ENCODE measurements at places on chromosomes 3 and 15.

GRCh38 chr3:178393146-178393545 is 143.1 kb upstream of the KCNMB2 start:
- DNase-seq = no peak

- DNase-seq = no peak
Observed at GRCh38 chr15:95799286-95800200, 531.0 kb upstream of the NR2F2 start.

GRCh38 chr3:12351145-12351544 is 62.3 kb downstream of the PPARG start:
- DNase-seq = no peak

DNA sequence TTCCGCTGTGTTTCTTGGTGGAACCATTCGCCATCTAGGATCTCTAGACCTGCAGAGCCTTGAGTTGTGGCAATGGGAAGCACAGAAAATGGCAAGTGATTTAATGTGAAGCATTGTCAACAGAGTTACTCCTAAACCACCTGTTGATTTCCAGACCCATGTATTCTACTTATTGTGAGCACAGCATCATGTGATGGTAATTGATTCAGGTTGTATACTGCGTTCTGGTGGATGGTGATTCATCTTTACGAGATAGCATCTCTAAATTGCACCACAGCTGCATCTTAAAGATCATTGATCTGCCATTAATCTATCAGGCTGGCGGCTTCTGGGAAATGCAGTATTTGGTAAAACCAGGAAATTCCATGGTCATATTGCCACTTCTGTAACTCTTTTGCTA is 7.4 kb downstream of the RTP4 start:
- DNase-seq = no peak

GRCh38 chr3:16370872-16371740 is 106.1 kb downstream of the OXNAD1 start:
- no peak for DNase-seq

DNA sequence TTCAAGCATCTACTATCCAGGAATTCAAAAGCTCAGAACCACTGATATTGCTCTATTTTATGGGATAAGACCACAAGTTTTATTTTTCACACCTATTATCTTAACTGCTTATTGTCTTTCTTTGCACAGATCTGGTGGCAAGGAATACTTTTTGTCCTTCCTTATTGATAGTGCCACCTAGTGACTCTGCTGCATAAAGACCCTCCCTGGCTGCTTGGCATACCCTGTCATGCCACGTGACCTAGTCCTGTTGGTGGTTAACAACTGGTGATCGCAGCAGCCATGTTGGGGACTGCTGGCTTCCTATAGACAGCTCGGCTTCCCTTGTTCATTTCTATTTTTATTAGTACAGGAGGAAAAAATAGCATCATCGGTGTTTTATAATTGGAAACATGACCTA is 236.3 kb downstream of the MEX3B start:
- peak; percentile 12 for DNase-seq

GRCh38 chr3:136932978-136933772 is 24.6 kb upstream of the IL20RB start:
- DNase-seq = no peak

DNA sequence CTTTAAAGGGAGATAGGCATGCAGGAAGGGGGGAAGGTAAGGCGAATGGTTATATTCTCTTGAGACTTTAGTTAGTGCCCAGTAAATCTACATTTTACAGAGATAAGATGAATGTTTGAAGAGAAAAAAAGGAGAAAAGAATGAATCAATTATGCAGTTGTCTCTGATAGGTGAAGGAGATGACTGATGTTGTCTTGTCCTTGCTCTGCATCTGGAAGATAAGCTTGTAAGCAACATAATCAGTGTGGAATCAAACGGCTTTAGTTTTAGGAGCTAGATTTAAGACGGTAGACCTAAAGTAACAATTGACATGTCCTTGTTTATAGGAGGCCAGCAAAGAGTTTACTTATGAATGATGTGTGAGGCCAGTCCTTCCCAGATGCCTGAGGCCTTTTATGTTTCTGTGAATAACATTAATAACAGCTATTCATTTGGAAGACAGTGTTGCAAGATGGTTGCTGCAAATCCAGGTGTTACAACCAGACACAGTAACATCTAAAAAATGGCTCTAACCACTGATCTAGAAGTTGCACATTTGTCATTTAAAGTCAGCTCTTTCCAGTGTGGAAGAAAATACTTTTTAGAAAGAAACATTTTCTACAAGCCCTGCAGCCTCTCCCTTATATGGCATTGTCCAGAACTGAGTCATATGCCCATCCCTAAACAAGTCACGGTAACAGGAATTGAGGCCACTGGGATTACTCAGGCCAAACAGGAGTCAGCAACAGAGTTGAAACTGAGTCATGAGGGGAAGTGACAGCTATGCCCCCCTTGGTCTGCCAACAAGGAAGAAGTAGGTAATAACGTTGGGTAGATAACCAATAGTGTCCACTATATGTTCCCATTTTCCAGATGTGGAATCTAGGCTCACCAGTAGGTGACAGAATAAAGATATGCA is 77.5 kb upstream of the FBN1 start:
- DNase-seq = no peak

GRCh38 chr3:45771166-45771775 is 25.1 kb downstream of the SLC6A20 start:
- DNase-seq = no peak

GRCh38 chr15:73305331-73306211 is 63.2 kb downstream of the HCN4 start:
- no peak for DNase-seq

GRCh38 chr3:72065872-72066641 is 281.1 kb upstream of the PROK2 start:
- DNase-seq = no peak

GRCh38 chr3:187975561-187976364 is 178.2 kb upstream of the LPP start:
- DNase-seq = no peak

- no peak for DNase-seq
Observed at GRCh38 chr15:70072479-70072878, 25.2 kb downstream of the TLE3 start.

- no peak for DNase-seq
Observed at GRCh38 chr3:17686613-17687012, 55.8 kb downstream of the TBC1D5 start.

GRCh38 chr15:40429068-40429710 is 11.6 kb upstream of the BAHD1 start:
- DNase-seq = no peak

DNA sequence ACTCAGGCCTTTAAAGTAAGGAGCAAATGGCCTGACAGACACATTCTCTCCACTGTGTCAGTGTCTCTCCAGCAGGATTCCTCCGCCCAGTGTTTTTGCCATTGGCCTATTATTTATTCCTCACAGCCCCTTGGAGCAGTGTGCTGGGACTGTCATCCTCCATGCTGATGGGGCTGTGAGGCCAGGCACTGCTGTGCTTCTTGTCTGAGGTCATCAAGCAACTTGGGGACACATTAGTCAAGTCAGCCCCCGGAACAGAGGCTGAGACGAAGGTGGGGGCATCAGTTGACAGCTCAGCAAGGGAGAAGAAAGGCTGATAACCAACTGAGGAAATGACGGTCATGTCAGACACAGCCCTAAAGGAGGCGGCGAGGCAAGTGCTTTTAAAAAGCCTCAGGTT is 67.4 kb downstream of the XXYLT1 start:
- DNase-seq = no peak

- DNase-seq = no peak
Observed at GRCh38 chr3:100150473-100150872, 36.2 kb upstream of the FILIP1L start.

- no peak for DNase-seq
Observed at GRCh38 chr3:171458864-171459136, 1.4 kb downstream of the TNIK start.

DNA sequence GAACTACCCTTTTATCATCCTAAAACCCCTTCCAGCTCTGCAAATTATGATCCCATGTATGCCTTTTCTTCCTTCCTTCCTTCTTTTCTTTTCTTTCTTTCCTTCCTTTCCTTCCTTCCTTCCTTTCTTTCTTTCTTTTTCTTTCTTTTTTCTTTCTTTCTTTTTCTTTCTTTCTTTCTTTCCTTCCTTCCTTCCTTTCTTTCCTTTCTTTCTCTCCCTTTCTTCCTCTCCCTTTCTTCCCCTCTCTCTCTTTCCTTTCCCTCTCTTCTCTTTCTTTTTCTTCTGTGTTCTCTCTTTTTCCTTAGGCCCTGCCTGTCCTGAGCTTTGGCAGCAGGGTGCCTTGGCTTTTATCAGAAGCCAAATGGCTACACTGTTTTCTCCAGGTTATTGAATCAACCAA is 66.8 kb downstream of the IQCH start:
- no peak for DNase-seq

DNA sequence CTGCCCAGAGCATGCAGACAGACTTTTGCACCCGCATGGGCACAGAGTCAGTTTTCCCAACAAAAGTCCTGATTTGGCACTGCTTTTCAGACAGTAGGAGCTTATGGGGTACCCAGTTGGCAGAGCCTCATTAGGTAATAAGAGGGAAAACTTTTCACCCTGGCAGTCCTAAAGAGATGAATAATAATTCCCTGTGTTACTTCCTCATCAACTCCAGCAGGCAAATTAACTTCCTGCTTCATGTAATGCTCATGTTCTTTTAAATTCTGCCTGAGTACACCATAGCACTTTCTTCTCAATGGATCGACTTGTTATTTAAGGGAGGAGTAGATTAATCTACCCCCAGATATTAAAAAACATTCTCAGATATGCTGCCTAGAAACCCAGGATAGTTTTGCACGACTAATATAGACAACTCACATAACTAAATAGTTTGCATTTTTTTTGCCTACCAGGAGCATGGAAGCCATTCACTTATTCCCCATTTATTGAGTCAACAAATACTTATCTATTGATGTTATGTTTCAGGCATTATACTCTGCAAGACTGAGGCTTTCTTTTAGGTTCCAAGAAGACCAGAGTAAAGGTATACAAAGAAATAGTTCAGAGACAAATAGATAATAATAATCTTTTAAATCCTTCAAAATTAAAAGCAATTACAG is 214.5 kb downstream of the KCNMB2 start:
- no peak for DNase-seq

GRCh38 chr15:48993380-48993779 is 29.7 kb upstream of the SHC4 start:
- peak; percentile 59 for DNase-seq

- no peak for DNase-seq
Observed at GRCh38 chr3:9825451-9826040, 15.5 kb downstream of the TTLL3 start.

- no peak for DNase-seq
Observed at GRCh38 chr3:113685956-113686721, 10.3 kb downstream of the USF3 start.

DNA sequence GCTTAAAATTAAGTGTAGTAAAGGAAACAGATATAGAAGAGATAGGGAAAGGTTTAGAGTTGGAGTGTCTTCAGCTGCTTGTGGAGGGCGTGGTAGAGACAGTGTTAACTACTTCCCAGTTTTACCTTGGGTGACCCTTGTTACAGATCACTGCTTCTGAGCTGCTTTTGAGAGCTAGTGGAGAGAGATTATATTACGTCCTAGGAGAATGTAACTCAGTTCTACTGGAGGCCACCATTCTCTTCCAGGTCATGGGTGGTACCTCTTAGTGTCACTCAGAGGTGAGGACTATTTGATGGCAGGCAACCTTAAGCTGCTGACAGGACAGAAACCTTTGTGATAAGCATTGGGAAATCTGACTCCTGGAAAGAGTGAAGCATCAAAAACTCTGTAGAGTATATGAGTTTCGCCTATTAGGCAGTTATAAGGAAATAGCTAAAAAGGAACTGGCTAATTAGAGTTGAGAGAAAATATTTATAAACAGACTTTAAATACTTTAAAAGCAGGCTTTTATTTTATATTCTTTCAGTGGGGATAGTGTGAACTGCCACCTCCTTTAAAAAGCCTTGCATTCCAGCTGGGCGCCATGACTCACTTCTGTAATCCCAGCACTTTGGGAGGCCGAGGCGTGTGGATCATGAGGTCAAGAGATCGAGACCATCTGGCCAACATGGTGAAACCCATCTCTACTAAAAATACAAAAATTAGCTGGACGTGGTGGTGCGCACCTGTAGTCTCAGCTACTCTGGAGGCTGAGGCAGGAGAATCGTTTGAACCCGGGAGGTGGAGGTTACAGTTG is 106.5 kb downstream of the ZNF609 start:
- DNase-seq = no peak

DNA sequence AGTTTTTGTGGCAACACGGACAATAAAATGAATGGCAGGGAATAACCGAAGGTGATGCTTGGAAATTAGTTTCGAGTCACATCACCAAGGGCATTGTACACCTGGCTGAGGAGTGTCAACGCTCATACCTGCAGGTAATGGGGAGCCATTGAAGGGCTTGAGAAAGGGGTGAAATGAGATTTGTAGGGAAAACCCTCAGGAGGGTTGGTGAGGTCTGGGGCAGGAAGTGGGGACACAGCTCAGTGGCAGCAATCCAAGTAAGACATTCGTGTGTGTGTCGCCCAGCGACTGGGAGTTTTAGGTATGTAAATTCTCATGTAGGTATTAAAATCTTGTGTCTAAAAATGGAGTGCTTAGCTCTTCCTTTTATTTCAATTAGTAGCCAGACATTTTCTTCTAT is 14.3 kb downstream of the PARP14 start:
- DNase-seq = no peak

GRCh38 chr3:152100491-152101132 is 168.1 kb upstream of the MBNL1 start:
- no peak for DNase-seq

DNA sequence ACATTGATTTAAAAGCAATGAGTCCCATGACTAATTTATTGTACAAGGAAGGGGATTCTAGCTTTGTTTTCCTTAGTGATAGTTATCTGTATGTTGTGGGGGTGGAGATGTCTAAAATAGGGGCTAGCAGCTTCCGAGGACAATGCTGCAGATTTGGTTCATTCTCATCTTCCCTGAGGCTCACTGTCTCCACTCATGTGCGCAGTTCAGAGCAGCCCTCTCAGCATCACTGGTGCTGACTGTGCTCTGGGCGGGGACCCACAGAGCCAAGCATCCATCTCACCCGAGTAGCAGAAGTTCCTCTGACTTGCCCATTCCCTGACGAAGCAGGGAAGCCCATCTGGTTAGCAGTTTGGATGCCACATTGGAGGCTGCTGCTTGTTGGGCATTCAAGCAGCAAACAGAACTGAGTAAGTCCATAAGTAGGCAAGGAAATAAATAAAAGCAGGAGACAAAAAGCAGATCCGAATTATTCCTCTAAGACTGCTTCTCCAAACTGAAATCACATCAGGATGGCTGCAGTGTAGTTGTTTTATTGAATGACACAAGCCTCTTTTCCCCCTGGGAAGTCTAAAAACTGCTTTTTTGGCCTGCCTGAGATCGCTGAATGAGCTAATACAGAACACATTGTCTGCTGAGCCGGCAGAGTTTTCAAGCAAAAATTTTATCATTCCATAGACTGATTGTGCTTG is 27.5 kb downstream of the RARB start:
- DNase-seq = no peak

All from SK-N-MC (cell line).